Naive B cell (primary cell): ENCODE measurements at places on chromosomes 6 and 20.

- no peak for DNase-seq
Observed at GRCh38 chr6:91480402-91480801, 893.5 kb upstream of the MAP3K7 start.

- no peak for DNase-seq
Observed at GRCh38 chr20:46933150-46933549, 38.5 kb downstream of the EYA2 start.

- DNase-seq, result no peak
Observed at GRCh38 chr6:125807293-125807692, 16.5 kb downstream of the NCOA7 start.

DNA sequence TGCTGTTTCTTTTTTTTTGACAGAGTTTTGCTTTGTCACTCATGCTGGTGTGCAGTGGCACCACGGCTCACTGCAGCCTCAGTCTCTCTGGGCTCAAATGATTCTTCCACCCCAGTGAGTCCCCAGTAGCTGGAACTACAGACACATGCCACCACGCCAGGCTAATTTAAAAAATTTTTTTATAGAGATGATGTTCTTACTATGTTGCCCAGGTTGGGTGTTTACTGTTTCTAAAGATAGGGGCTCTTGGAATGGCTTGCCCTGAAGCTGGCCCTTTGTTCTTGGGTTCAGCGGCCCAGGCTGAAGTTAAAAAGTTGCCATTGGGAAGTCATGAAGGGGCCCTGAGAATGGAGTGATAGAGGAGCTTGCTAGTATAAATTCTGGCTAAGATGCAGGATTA, 16.5 kb downstream of the RALGAPB start:
- DNase-seq, result no peak

GRCh38 chr6:34284563-34285447, 36.0 kb upstream of the SMIM29 start:
- peak; percentile 37 for DNase-seq

GRCh38 chr20:17497821-17498580, 33.2 kb downstream of the BFSP1 start:
- no peak for DNase-seq

GRCh38 chr6:129031051-129031599, 148.2 kb downstream of the LAMA2 start:
- no peak for DNase-seq

- no peak for DNase-seq
Observed at GRCh38 chr6:166763606-166764472, 136.8 kb upstream of the RPS6KA2 start.

DNA sequence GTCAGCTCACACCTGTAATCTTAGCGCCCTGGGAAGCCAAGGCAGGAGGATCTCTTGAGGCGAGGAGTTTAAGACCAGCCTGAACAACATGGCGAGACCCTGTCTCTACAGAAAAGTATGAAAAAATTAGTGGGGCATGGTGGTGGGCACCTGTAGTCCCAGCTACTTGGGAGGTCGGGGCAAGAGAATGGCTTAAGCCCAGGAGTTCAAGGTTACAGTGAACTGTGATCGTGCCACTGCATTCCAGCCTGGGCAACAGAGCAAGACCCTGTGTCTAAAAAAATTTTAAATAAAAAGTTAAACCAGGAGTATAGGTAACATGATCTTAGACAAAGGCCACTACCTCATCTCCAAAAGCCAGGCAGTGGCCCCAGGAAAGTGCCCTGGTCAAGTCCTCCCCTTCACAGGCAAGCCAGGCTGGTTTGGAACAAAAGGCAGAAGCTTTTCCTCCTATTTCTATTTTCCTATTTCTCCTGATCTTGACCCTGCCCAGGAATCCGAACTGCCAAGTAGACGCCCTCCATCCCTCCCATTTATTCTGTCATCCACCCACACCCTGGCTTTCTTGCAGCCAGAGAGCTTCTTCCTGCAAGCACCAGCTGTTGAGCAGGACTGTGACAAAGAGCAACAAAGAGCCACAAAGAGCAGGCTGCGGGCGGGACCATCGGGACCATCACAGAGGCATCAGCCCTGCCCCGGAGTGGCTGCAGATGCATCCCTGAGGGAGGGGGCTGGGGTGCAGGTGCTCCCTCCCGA, 149.9 kb upstream of the AFDN start:
- no peak for DNase-seq

GRCh38 chr6:97705568-97705967, 422.6 kb upstream of the MMS22L start:
- no peak for DNase-seq

GRCh38 chr6:169905041-169905807, 153.8 kb downstream of the ERMARD start:
- no peak for DNase-seq

GRCh38 chr20:11912013-11912658, 5.6 kb upstream of the BTBD3 start:
- no peak for DNase-seq

DNA sequence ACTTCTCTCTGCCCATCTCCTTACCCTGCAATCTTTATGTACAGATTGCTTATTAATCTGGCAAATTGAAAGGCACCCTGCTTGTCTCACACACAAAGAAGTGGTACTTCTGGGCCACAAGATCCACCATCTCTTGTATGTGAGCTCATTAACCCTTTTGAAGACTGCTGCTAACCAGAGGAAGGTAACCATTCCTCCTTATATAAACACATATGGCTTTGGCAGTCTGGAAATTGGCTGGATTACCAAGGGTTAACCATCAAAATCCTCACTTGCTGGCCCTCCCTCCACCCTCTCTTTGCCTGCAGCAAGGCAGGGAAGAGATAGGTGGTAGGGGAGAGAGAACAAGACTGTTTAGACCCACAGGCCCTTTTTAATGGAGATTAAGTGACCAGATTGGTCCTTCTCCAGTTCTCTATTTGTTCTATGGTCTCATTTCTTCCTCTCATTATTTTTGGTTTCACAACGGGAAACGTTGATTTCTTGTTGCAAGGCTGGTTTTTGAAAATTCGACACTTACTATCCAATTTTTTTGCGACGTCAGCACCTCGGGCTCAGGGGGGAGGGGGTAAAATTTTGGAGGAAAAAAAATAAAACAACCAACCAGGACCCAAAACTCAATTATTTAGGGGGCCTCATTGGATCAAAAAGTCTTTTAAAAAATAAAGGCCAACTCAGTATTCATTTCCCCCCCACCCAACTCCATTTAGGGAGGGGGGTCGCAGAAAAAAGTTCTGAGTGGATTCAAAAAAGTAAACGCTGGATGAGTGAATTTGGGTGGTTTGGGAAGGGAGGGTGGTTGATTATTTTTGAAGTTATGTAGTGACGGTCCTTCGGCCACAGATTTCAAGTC, 859 bp downstream of the PPP1R10 start:
- DNase-seq, result peak; percentile 50

DNA sequence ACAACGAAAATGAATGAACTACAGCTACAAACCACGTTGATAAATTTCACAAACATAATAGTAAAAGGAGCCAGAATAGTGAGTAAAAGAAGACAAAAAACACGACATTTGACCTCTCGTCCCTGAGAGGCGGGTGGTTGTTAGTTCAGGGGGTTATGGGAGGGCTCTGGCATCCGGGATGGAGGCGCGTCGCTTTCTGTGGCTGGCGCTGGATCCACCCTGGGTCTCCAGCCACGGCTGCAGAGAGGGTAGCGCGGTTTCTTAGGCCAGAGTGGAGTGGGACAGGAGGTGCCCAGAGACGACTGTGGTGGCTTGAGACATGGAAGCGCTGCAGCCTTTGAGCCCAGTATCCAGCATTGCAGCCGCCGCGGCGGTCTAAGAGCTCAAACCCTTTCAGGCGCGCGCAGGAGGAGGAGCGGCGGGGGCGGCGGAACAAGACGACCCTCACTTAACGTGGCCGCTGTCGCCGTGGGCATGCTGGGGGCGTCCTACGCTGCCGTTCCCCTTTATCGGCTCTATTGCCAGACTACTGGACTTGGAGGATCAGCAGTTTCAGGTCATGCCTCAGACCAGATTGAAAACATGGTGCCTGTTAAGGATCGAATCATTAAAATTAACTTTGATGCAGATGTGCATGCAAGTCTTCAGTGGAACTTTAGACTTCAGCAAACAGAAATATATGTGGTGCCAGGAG, 3.7 kb upstream of the ZSCAN23 start:
- no peak for DNase-seq

DNA sequence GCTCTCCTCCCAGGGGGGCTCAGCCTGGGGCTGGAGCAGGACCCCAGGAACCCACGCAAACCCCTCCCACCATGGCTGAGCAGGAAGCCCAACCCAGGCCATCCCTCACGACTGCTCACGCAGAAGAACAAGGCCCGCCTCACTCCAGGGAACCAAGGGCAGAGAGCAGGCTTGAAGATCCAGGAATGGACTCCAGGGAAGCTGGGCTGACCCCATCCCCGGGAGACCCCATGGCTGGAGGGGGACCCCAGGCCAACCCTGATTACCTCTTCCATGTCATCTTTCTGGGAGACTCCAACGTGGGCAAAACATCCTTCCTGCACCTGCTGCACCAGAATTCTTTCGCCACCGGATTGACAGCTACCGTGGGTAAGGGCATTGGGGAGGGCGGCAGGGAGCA, 24.7 kb downstream of the RAB44 start:
- no peak for DNase-seq

- no peak for DNase-seq
Observed at GRCh38 chr6:113258771-113259170, 598.4 kb upstream of the MARCKS start.

GRCh38 chr6:158460602-158461169, 99.2 kb upstream of the TMEM181 start:
- DNase-seq, result no peak

GRCh38 chr6:40713002-40713719, 126.0 kb upstream of the LRFN2 start:
- no peak for DNase-seq

GRCh38 chr6:169738204-169738975, 13.0 kb downstream of the DYNLT2 start:
- no peak for DNase-seq

DNA sequence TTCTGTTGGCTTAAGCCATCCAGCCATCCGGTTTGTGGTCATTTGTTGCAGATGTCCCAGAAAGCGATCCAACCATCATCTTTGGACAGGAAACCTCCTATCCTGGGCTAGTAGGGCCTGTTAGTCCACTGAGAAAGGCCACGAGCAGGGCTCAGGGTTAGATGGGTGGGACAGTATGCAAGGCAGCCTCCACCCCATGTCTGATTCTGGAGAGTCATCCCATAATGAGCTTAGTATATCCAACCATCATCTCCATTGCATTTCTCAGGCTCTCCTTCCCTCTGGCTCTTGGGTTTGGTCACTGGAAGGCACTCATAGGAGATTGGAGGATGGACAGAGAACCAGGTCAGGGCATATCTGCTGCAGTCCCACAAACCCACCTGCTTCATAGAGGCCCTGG, 117.8 kb downstream of the LRFN2 start:
- DNase-seq, result no peak

GRCh38 chr6:33521489-33522091, 58.5 kb downstream of the BAK1 start:
- no peak for DNase-seq

DNA sequence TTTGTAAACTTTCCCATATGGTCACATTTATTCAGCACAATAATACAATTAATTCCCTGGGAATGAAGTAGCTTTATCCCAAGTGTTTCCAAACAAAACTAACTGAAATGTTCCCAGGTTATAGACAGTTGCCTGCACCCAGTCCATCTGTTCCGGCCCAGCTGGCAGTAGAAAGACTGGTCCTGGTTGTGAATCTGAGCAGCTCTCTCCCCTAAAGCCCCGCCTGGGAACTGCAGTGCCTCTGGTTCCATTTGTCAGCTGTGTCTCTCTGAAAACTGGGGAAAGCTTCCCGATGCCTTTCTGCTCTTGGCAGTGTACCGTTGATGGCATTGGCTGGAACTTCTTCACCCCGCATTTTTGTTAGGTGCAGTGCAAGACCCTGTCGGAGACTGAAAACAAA, 8.7 kb downstream of the MTHFD1L start:
- DNase-seq, result no peak

- DNase-seq, result peak; percentile 30
Observed at GRCh38 chr6:72616406-72617015, 5.4 kb upstream of the KCNQ5 start.

- DNase-seq, result no peak
Observed at GRCh38 chr20:32976746-32977145, 27.5 kb downstream of the SUN5 start.

DNA sequence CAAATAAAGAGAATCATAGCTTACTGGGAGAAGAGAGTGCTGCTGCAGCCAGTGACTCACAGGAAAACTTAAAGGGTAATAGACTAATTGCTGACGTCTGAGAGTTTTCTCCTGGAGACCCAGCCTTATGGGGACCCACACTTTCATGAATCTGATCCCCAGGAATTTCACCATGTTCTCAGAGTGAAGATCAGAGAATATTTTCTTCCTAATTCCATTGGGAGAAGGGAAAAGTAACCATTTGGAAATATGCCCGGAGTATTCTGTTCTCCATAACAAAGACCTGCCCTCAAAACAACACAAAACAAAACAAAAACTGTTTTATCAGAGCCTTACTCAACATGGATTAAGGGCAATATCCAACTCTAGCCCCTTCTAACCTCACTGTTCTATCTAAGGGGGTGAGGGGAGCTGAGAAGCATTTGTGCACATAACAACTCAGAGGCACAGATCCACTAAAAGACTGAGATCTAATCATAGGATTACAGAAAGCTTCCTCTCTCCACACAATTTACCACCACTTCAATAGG, 168.2 kb upstream of the SSTR4 start:
- no peak for DNase-seq

GRCh38 chr6:167475947-167476346, 151.1 kb downstream of the TTLL2 start:
- no peak for DNase-seq

DNA sequence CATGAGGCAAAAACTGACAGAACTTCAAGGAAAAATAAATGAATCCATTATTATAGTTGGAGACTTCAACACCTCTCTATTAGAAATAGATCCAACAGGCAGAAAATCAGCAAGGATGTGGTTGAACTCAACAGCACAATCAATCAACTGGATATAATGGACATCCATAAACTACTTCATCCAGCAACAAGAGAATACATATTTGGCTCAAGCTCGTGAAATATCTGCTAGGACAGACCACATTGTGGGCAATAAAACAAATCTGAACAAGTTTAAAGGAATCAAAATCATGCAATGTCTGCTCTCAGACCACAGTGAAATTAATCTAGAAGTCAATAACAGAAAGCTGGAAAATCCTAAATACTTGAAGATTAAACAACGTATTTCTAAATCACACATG, 362.6 kb downstream of the CD109 start:
- DNase-seq, result no peak

- DNase-seq, result no peak
Observed at GRCh38 chr6:1287103-1287591, 24.8 kb upstream of the FOXQ1 start.

GRCh38 chr6:17583811-17584210, 16.3 kb upstream of the FAM8A1 start:
- no peak for DNase-seq
